ENCODE measurements at places on chromosomes 16 and 17. TPM values are rescaled to one million over a fixed set of nuclear protein-coding genes. Genes with fewer than 3 reads are reported as not detected.
A peak's percentile ranks its signal among the peaks of the same experiment; 100 is the strongest.

GRCh38 chr17:6356562-6356961, 78.4 kb downstream of the AIPL1 start:
- no peak overlapping the region for H3K4me3 ChIP-seq
- DNase-seq: no peak
- no peak overlapping the region for H3K27ac ChIP-seq
- H3K27me3 ChIP-seq: no peaks in the 10 kb centered on the region

DNA sequence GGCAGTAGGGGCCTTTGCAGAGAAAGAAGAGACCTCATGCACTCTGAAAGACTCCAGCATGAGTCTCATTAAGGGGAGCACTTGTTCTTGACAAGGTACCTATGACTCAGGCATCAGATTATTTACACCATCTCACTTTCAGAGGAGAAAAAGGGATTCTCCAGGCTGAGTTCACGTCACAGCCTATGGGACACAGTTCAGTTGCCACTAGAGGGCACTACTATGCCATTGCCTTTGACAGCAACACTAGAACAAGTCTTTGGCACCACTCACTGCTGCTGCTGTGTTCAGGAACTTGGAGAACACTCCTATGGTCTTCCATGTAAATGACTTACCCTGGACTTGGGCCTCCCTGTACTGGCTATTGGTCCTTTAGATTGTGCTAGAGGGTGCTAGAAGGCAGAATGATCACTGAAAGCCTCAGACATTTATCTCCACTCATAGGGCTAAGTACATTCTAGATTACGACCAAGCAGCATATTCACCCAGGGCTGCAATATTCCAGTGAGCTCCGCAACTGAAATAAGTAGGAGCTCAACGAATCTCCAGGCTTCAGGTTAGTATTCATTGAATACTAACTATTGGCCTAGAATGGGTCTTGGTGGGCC, 225.1 kb upstream of the CA10 start:
- H3K4me3 ChIP-seq: no peak overlapping the region
- no peak overlapping the region for H3K27ac ChIP-seq
- H3K27me3 ChIP-seq: no peaks in the 10 kb centered on the region
- H3K4me1 ChIP-seq: no peaks in the 10 kb centered on the region
- DNase-seq: peak; percentile 77

GRCh38 chr16:58160855-58161254, 31.7 kb upstream of the CFAP20 start:
- H3K36me3 ChIP-seq: peaks cover 21% of the 10 kb centered on the region
- H3K4me1 ChIP-seq: no peaks in the 10 kb centered on the region
- H3K4me3 ChIP-seq: no peak overlapping the region
- H3K27me3 ChIP-seq: no peaks in the 10 kb centered on the region
- no peak for DNase-seq

The EPN3 gene
- total RNA-seq: 79.8 TPM

GRCh38 chr16:85185303-85186100, 73.2 kb upstream of the CIBAR2 start:
- no peak overlapping the region for H3K27ac ChIP-seq
- H3K27me3 ChIP-seq: no peaks in the 10 kb centered on the region
- DNase-seq: no peak
- no peak overlapping the region for H3K4me3 ChIP-seq

GRCh38 chr16:89922477-89922883, 662 bp upstream of the TUBB3 start:
- peaks cover 24% of the 10 kb centered on the region for H3K4me1 ChIP-seq
- H3K36me3 ChIP-seq: no peaks in the 10 kb centered on the region
- H3K27ac ChIP-seq: peak overlapping the region; percentile 85

DNA sequence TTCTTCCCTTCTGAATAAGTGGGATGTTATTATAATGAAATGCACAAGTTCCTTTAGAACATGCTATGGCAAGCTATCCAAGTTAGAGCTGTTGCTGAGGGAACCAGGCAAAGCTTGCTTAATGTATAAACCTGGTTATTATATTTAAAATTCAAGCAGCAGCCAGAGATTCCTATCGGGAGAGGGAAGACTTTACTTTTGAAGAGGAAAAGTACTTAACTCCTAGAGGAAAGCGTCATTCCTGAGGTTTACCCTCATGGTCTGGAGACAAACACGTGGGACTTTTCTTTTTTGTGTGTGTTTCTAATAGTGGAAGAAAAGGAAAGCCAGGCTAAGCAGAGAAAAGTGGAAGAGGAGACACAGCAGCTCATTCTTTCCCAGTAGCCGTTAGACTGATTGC, 39.9 kb upstream of the MYH10 start:
- no peaks in the 10 kb centered on the region for H3K36me3 ChIP-seq
- H3K27ac ChIP-seq: no peak overlapping the region
- no peaks in the 10 kb centered on the region for H3K4me1 ChIP-seq
- no peaks in the 10 kb centered on the region for H3K27me3 ChIP-seq
- no peak for DNase-seq

- H3K36me3 ChIP-seq: no peaks in the 10 kb centered on the region
- H3K4me3 ChIP-seq: no peak overlapping the region
- no peak for DNase-seq
- no peaks in the 10 kb centered on the region for H3K4me1 ChIP-seq
- no peak overlapping the region for H3K27ac ChIP-seq
- no peaks in the 10 kb centered on the region for H3K27me3 ChIP-seq
Measured at GRCh38 chr17:61481421-61481820, 29.2 kb downstream of the TBX4 start.

GRCh38 chr17:48882272-48882671, 10.3 kb upstream of the ATP5MC1 start:
- no peaks in the 10 kb centered on the region for H3K36me3 ChIP-seq
- DNase-seq: no peak
- H3K27ac ChIP-seq: no peak overlapping the region

The KRT20 gene
- total RNA-seq: 1,735 TPM

GRCh38 chr17:75842411-75842810, 1.8 kb downstream of the UNC13D start:
- H3K27ac ChIP-seq: no peak overlapping the region
- peaks cover 23% of the 10 kb centered on the region for H3K4me1 ChIP-seq
- peaks cover 8% of the 10 kb centered on the region for H3K36me3 ChIP-seq

The SP6 gene
- 8.7 TPM for total RNA-seq

DNA sequence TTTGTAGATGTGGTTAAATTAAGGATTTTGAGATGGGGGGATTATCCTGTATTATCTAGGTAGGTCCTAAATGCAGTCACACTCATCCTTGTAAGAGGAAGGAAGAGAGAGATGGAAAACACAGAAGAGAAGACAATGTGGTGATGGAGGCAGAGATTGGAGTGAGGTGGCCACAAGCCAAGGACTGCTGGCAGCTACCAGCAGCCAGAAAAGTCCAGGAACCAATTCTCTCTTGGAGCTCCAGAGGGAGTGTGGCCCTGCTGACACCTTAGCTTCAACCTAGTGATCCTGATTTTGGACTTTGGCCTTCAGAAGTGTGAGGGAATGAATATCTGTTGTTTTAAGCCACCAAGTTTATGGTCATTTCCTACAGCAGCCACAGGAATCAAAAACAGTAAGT, 18.0 kb downstream of the MAPT start:
- no peaks in the 10 kb centered on the region for H3K4me1 ChIP-seq
- H3K27me3 ChIP-seq: no peaks in the 10 kb centered on the region
- H3K36me3 ChIP-seq: no peaks in the 10 kb centered on the region
- H3K27ac ChIP-seq: no peak overlapping the region
- no peak overlapping the region for H3K4me3 ChIP-seq
- no peak for DNase-seq

- no peak for DNase-seq
- peaks cover 15% of the 10 kb centered on the region for H3K36me3 ChIP-seq
- H3K27me3 ChIP-seq: no peaks in the 10 kb centered on the region
- H3K4me1 ChIP-seq: no peaks in the 10 kb centered on the region
- H3K27ac ChIP-seq: no peak overlapping the region
Measured at GRCh38 chr16:84087466-84088151, 29.1 kb downstream of the MBTPS1 start.

GRCh38 chr17:59093702-59094231, 12.9 kb downstream of the TRIM37 start:
- DNase-seq: peak; percentile 36
- H3K27me3 ChIP-seq: no peaks in the 10 kb centered on the region
- H3K4me3 ChIP-seq: no peak overlapping the region

The SHBG gene
- 0.42 TPM for total RNA-seq

GRCh38 chr16:4832698-4833343, 14.3 kb downstream of the GLYR1 start:
- H3K4me3 ChIP-seq: no peak overlapping the region
- H3K4me1 ChIP-seq: peaks cover 12% of the 10 kb centered on the region
- DNase-seq: peak; percentile 35
- no peaks in the 10 kb centered on the region for H3K27me3 ChIP-seq

DNA sequence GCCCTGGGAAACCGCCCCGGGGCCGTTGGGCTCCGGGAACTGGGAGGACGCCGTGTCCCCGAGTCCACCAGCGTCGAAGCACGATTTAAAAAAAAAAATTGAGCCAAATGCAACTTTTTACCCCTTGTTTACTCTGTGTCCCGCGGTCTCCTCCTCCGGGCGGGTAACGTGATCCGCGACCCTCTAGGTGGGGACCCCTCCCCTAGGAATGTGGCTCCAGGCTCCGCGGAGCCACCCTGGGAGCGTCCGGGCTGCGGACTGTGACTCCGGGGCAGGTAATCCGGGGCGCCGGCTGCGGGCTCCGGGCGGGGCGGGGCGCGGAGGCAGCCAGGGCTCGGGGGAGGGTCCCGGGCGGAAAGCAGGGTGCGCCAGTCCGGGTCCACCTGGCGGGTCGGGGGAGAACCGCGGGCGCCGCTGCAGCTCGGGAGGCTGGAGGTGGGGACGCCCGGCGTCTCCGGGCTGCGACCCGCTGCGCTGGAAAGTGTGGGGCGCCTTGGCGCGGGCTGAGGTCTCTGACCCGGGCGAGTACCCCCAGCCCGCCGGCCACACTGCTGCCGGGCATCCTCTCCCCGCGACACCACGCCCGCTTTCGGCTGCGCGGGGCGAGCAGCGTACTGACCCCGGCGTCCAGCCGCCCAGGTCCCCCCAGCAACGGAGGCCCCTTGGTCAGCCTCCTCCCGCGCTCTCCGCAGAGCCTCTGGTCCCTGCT, 852 bp upstream of the HELZ start:
- peaks cover 7% of the 10 kb centered on the region for H3K4me1 ChIP-seq
- peak overlapping the region; percentile 100 for H3K4me3 ChIP-seq
- peak; percentile 56 for DNase-seq
- H3K27me3 ChIP-seq: no peaks in the 10 kb centered on the region
- peak overlapping the region; percentile 61 for H3K27ac ChIP-seq

DNA sequence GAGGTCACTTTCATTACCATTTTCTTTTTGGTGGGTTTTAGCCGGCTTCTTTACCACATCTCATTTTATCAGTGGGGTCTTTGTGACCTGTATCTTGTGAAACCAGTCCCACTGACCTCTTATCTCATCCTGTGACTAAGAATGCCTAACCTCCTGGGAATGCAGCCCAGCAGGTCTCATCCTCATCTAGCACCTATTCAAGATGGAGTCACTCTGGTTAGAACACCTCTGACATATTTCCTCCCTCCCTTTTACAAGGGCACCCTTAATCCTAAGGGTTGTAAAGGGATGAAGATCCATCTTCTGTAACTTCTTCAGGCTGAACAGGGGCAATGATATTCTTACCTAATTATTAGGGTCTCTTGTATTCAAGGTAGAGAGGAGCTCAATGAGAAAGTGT, 107.9 kb upstream of the HAS3 start:
- no peak overlapping the region for H3K27ac ChIP-seq
- no peaks in the 10 kb centered on the region for H3K36me3 ChIP-seq
- no peak for DNase-seq
- no peaks in the 10 kb centered on the region for H3K27me3 ChIP-seq
- no peak overlapping the region for H3K4me3 ChIP-seq

GRCh38 chr17:49727380-49727779, 19.6 kb upstream of the SLC35B1 start:
- no peak overlapping the region for H3K27ac ChIP-seq
- no peaks in the 10 kb centered on the region for H3K27me3 ChIP-seq
- no peak overlapping the region for H3K4me3 ChIP-seq
- H3K4me1 ChIP-seq: no peaks in the 10 kb centered on the region
- DNase-seq: no peak

DNA sequence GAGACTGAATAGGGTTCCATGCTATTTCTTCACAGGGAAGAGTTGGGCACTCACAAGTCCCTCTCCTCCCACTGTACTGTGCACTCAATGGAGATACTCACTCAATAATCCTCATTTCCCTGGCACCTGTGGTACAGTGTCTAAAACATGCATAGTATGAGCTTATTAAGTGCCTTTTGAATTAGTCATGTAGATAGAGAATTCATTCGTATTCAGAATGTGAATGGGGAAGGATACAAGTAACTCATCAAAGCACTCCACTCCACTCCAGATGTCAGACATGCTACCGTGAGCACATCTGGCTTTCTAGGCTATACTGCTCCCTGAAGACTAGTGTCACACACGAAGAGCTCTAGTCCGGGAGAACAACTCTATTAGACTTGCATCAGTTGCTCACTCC, 6.3 kb downstream of the C17orf75 start:
- no peaks in the 10 kb centered on the region for H3K36me3 ChIP-seq
- no peak for DNase-seq
- H3K27me3 ChIP-seq: no peaks in the 10 kb centered on the region

DNA sequence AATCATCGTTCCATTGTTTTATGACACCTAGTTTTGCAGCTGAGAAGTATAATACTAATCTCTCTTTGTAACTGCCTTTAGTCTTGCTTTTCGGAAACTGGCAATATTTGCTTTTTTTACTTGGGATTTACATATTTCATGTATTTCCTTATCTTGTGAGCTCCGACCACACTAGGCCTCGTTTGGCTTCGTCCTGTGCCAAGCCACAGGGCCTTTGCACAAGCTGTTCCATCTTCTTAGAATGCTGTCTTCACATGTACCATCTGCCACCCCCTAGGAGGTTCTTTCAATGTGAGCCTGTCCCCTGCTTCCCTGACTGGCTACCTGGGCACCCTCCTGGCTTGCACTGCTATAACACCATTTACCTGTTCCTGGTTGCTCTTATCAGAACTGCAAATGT, 77.2 kb downstream of the SHISA6 start:
- DNase-seq: no peak
- H3K4me3 ChIP-seq: no peak overlapping the region
- no peaks in the 10 kb centered on the region for H3K36me3 ChIP-seq
- H3K27ac ChIP-seq: no peak overlapping the region
- no peaks in the 10 kb centered on the region for H3K27me3 ChIP-seq
- no peaks in the 10 kb centered on the region for H3K4me1 ChIP-seq

The CNGB1 gene
- 0.05 TPM for total RNA-seq

The HSPB9 gene
- total RNA-seq: not detected

GRCh38 chr17:17206124-17206912, at the start of gene PLD6:
Gene PLD6, minus strand, starts transcription at chr17:17206333. Its CDS starts 47 bp downstream, at chr17:17206286.
- peak within 1 kb of the TSS; percentile 62 for H3K27ac ChIP-seq
- H3K27me3 ChIP-seq: no peaks in the 10 kb centered on the region
- H3K36me3 ChIP-seq: no peaks in the 10 kb centered on the region
- no peaks in the 10 kb centered on the region for H3K4me1 ChIP-seq

The DHRS7C gene
- 0.40 TPM for total RNA-seq

DNA sequence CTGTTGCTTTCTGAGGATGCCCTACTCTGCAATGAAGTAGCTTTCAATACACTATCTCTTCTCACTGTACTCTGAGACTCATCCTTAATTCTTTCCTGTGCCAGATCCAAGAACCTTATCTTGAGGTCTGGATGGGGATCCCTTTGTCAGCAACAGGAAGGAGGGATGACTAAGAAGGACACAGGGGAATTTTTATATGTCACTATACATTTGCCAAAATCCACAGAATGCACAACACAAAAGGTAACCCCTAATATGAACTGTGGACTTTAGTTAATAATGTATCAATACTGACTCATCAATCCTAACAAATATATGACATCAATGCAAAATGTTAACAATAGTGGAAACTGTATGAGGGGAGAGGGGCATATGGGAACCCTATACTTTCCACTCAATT, 4.7 kb upstream of the RBBP6 start:
- no peak overlapping the region for H3K4me3 ChIP-seq
- no peaks in the 10 kb centered on the region for H3K36me3 ChIP-seq

The GP1BA gene
- not detected for total RNA-seq

All from colonic mucosa (tissue), 4 donors.